Left colon (tissue), 2 donors: ENCODE measurements at places on chromosomes 16 and 17. TPM values are rescaled to one million over a fixed set of nuclear protein-coding genes. Genes with fewer than 3 reads are reported as not detected.
A peak's percentile ranks its signal among the peaks of the same experiment; 100 is the strongest.

DNA sequence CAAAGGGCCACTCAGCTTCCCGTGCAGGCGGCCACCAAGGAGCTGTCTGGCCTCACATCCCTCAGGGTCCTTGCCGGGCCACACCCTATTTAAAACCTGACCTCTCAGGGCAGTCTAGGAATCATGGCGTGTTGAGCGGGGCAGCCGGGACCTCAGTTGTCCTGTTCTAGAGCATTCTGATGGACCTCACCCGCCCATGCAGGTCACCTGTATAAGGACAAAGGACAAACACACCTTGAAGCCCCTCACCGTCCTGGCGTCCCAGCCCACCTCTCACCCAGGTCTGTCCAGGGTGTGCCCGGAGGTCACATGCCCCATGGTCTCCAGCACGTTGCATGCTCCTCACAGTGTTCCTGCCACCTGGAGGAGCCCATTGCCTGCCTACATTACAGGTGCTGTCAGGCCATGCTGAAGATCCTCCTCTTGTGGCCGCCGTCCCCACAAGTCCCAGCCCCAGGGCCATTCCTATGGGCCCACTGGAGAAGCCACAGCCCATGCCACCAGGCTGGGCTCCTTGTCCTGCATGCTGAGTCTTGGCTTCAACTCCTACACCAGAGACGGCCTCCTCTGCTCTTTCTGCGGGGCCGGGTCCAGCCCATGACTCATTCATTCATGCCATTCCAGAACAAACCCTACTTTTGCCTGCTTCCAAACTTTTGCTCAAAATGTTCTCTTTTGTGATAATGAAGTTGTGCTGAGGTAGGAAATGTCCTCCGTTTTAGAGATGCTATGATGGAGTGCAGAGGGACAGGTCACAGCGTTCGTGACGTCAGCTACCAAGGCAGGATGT is 46.3 kb downstream of the PEMT start:
- no peak for DNase-seq

- no peak for DNase-seq
Observed at GRCh38 chr16:14051103-14051729, 19.9 kb upstream of the MRTFB start.

DNA sequence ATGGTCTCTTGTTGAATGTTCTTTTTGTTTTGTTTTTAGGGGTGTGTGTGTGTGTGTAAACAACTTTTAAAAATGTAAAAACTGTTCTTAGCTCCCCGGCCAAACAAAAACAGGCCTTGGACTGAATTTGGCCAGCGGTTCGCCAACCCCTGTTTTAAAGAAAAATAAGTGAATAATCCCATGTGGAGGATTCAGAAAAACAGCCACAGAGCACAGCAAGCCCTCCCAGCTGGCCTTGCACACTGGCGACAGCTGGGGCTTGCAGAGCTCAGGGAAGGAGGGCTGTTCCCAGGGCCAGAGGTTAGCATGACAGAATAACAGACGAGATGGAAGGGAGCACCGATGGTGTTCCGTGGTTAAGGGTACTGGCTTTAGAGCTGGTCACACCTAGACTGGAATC is 39.0 kb downstream of the EMP2 start:
- no peak for DNase-seq

Gene DRC3
- total RNA-seq: 1.3 TPM

DNA sequence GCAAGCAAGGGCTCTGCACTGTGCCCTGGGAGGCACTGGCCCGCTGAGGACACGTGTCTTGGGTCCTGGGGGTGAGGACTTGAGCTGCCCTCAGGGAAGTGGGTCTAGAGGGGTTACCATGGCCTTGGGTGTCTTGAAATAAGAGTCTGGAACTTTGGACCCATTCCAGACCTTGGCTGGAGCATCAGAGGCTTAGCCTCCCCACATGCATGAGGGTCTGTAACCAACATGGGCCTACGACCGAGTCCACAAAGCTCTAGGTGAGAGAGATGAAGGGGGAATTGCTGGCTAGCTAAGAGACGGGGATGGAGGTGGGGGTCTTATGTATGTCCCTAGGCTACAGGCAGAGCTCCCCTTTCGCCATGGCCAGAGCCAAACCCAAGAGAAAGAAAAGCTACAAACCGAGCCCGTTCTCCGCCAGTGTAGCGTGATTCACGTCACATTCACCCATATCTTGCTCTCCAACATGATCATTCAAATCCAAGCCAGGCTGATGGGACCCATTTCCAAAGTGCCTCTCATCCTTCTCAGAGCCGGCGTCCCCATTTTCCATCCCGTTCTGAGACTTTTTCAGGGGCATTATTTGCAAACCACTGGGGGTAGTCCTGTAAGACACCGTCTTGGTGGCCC is 120.1 kb downstream of the CDYL2 start:
- DNase-seq: no peak

DNA sequence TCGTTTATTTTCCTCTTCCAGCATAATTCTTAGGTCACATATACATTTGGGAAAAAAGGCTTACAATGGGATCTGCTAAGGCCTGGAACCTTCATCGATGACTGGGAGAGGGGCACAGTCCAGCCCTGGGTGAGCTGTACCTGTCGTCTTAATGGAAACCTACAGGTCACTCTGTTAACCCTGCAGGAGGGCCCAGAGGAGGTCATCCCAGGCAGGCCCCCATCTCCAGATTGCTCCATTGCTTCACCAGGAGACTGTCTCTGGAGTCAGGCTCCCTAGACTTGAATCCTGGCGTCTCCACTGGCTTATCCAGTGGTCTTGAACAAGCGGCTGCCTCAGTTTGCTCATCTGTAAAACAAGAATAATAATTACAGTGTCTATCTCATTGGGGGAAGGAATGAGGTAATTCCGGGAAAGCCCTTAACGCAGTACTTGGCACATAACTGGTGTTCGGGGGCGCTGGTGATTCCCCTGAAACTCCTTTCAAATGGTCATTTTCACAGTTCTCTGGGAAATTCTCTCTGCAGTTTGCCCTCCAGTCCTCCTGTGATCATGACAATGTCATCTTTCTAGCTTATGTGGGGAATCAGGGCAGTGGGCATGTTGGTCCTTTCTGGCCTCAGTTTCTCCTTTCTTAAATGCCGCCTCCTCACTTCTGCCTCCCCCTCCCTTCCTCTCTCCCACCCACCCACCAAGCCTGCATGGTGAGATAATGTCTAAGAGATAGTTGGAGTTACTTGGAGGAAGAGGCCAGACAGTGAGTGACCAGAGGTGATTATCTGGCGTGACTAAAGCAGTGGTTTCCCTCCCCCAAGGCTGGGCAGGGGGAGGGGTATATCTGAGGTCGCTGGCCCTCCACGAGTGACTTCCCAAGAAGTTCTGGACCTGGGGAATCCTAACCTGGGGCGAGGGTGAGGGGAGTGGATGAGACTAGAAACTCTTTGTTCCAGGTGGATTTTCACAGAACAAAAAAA is 31.3 kb upstream of the TAC4 start:
- no peak for DNase-seq

GRCh38 chr16:69745959-69746358 is 8.8 kb downstream of the NOB1 start:
- no peak for DNase-seq

- no peak for DNase-seq
Observed at GRCh38 chr17:28956861-28957260, 5.5 kb upstream of the PHF12 start.

Gene KRTAP1-1
- not detected for total RNA-seq

Gene KLHL10
- total RNA-seq: not detected

GRCh38 chr16:66287926-66288325 is 78.6 kb upstream of the CDH5 start:
- no peak for DNase-seq

DNA sequence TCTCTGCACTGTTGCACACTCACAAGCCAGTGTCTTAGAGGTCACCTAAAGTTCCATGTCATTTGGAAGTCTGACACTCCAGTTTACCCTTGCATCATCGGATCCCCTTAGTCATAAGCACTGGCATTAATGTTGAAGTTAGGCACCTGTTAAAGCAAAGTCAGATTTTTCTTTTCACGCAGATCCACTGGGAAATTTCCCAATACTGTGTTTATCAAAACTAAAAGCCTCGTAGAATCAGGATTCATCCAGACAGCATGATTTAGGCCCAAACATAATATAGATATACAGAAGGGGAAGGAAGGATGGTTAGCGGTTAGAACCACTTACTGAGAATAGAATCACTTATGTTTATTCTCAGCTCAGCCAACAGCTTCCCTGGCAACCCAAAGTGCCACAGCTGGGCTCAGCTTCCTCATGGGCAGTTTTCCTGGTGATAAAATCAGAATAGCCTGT is 30.1 kb upstream of the HAPSTR1 start:
- peak; percentile 28 for DNase-seq

DNA sequence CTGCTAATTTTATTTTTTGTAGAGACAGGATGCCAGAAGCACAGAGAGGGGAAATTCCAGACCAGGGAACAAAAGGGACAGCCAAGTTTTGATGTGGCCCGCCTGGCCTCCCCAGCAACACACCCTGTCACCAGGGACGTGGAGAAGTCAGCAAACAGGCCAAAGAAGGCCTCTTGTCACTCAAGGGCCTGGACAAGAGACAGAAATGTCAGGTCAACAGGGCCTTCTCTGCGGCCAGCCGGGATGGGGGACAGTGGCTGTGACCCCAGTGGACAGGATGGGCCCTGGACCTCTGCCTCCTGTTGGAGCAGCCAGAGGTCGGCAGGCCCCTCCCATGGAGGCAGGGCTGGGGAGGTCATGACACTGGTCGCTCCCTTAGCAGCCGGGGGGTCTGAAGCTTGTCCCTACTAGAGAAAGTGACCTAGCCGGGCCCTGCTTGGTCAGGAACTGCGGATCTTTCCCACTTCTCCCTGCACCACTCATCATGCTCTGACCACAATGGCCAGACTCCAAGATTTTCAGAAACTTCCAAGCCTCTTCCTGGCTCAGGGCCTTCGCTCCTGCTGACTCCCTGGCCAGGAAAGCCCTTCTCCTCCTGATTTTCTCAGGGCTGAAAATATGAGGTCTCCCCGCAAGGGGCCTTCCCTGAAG is 9.2 kb upstream of the TVP23A start:
- DNase-seq: peak; percentile 35

Gene KIF19
- 3.5 TPM for total RNA-seq

Gene FAM171A2
- total RNA-seq: 0.67 TPM

DNA sequence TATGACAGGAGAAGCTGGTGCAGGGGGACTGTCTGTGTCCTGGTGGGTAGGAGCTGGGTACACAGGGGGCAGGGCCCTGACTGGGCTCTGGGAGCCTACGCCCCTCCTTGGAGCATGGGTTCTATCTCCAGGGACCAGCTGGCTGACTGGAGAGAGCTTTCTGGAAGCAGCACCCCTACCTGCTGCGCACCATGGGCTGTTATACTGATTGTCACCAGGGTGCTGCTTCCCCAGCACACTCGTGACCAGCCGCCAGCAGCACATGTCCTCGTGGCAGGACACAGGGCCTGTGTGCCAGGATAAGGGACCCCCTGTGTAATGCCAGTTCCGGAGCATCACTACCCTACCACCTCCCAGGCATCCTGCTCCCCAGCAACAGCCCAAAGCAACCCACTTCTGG is 106.0 kb downstream of the AMFR start:
- DNase-seq: no peak

DNA sequence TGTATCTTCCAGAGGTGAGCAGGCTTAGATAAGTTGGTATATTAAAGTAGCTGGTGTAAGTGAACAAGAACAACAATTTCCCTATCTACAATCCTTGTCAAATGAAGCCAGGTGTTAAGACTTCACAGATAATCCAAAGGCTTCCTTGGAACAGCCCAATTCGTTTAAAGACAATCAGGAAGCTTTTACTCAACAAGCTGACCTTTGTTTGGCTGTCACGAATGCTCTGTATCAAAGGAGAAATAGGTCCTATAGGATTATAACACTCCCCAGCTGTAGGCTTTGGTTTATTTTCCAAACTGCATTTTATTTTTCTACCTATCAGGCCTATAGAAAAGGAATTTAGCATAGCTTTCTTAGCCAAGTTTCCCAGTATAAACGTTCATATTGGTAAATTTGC is 766.5 kb upstream of the GOT2 start:
- no peak for DNase-seq

Gene MAPK7
- 47.4 TPM for total RNA-seq

Gene GPRC5C
- total RNA-seq: 155 TPM

GRCh38 chr17:28532050-28532960 is 20.1 kb downstream of the UNC119 start:
- no peak for DNase-seq

GRCh38 chr17:36856222-36856621 is 81.1 kb upstream of the LHX1 start:
- no peak for DNase-seq

DNA sequence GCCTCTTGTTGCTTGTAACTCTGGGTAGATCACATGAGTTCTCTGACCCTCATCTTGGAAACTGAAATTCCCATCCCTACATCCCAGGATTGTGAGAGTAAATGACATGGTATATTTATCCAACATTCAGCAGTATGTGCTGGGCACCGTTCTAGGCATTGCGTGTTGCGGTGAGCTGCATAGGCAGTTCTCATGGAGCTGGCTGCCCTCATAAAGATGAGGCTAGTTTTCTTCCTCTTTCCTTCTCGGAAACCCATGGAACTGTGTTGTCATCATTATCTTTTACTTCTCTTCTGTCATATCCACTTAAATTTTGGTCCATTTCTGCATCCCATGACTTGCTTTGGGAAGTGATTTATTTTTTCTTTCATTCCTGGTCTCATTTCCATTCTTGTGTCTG is 17.2 kb downstream of the CMIP start:
- DNase-seq: no peak

DNA sequence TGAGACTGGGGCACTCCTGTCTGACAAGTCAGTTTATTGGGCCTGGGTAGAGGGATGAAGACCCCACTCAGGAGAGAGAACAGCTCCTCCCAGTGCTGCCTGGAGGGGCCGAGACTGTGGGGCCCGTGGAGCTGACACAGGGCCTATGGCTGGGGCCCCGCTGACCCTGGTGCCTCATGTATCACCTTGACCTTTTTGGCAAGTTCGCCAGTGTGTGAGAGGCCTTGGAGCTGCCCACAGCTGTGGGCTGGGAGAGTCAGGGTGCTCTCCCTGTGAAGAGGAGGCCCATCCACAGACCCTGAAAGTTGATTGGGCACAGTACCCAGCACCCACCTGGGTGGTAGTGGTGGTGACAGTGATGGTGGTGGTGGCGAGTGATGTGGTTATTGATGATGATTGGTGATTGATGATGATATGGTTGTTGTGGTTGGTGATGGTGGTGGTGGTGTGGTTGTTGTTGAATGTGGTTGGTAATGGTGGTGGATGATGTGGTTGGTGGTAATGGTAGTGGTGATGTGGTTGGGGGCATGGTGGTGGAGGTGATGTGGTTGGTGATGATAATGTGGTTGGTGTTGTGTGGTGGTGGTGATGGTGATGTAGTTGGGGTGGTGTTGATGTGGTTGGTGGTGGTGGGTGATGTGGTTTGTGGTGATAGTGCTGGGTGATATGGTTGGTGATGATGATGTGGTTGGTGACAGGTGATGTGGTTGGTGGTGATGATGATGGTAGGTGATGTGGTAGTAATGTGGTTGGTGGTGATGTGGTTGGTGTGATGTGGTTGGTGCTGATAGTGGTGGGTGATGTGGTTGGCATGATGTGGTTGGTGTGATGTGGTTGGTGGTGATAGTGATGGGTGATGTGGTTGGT is 29.1 kb downstream of the BAHCC1 start:
- no peak for DNase-seq

- DNase-seq: no peak
Observed at GRCh38 chr17:11814655-11815262, 182.5 kb downstream of the ZNF18 start.
